ENCODE measurements at places on chromosomes 6 and 20.

DNA sequence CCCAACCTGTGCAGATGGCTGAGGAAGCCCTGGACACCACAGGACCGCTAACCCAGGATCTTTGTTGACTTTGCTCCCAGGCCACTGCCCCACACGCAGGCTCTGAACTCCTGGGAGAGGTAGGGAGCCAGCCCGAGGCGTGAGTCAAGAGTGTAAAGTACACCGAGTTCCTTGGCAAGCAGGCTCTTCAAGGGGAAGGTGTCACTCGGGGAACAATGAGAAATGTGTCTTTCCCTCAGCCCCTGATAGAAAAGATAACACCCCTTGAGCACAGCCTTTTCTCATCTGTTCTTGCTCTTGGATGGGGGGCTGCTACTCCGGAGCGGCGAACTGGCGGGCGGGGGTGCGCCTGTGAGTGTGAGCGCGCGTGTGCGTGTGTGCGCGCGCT lies 472 bp upstream of the EDN3 start:
- DNase-seq: no peak

GRCh38 chr6:33343953-33344611 lies 26.5 kb upstream of the ZBTB22 start:
- DNase-seq: peak; percentile 83

DNA sequence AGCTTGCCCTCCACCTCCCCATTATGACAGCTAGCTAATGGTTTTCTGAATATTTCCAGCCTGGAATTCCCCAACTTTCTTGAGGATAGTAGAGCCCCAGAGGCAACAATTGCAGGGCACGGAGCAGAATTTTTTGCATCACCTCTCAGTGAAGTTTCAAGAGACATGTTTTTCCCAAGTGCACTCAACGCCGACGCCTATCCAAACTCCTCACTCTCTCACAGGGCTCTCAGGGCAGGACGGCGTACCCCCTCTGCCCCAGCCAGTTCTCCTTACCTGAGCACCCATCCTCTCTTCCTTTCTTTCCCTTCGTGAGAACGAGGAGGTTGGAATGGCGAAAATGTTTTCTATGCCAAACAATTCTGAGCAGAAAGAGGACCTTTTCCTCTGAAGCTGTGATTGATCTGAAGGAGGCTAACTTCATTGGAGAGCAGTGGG lies 83.1 kb upstream of the FOXQ1 start:
- no peak for DNase-seq

- no peak for DNase-seq
Observed at GRCh38 chr20:47347661-47348435, 8.7 kb downstream of the ZMYND8 start.
